ENCODE measurements at places on chromosomes 7 and 10. TPM values are rescaled to one million over a fixed set of nuclear protein-coding genes. Genes with fewer than 3 reads are reported as not detected.

Gene SEMA3A
- 1.7 TPM for total RNA-seq

- DNase-seq: no peak
Observed at GRCh38 chr10:79055100-79055782, 13.5 kb upstream of the ZMIZ1 start.

Gene OR6V1
- not detected for total RNA-seq

DNA sequence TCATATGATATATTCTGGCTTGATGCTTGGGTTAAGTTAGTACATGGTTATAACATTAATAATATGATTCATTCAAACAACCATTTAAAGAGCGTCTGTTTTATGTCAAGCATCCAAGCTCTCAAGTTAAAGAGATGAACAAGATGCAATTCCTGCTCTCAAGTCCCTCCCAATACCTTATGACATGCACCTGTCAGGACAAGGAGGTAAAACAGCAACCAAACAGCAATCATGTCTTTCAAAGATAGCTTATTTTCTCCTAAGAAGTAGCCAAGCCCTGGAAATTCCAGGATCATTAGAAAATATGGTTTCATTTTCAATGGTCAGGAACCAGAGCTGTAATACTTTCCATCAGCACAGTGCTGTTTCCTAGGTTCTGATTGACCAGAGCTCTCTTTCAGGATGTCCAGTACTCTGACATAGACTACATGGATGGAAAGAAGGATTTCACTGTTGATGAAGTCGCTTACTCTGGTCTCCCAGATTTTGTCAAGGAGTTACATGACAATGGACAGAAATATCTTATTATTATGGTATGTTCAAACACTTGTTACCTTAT, 29.0 kb downstream of the MGAM2 start:
- DNase-seq: no peak

DNA sequence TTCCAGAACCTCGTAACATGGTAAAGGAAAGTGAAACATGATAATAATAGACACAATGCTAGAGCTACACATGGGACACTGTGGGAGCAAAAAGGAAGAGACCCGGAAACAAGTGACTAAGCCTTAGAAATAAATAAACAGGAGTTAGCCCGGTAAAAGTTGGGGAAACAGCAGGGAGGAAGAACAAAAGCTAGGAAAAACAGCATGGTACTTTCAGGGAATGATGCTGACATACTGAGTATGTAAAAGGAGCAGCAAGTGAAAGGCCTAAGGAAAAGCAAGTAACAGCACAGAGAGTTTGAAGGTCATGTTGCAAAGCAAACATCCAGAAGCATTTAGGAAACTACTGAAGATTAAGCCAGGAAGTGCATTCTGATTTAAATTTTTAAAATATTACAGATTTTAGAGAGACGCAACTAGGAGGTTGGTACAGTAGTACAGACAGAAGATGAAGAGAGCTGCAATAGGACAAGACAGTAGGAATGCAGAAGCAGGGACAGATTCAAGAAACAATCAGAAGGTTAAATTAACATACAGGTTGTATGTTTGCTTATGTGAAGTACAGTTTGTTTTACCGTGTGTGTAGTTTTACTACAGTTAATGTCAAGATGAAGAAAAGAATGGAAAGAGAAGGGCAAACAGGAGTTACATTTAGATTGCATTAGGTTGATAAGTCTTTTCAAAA, 63.7 kb downstream of the ARHGAP12 start:
- DNase-seq: no peak

Gene BHLHA15
- total RNA-seq: not detected

GRCh38 chr7:194252-195009, 2.1 kb downstream of the FAM20C start:
- no peak for DNase-seq

Gene NSMCE4A
- 26.6 TPM for total RNA-seq

DNA sequence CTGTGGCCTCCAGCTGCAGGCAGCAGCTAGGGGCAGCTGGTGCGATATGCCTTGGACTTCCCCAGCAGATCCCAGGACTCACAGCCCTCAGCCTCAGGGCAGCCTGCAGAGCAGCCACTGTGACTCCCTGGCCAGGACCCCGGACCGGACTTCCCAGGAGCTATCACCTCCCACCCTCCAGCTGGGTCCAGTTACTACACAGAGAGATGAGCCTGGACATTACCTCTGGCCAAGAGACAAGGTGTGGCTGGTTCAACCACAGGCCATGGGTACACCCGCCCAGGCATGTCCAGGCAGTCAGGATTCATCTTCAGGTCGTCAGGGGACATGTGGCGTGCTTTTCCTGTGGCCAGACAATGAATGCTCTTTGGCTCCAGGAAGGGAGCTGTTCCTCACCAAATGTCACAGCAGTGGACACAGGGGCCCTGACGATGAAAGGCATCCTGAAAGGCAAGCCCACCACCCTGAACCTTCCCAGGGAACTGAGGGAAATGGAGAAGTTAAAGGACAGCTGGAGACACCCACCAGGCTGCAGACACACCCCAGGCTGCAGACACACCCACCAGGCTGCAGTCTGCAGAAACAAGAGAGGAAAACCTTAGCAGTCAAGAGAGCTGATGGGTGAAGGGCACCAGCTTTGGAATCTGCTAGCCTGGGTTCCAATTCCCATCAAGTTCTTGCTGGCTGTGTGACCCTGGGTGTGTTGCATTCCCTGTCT, 25.8 kb upstream of the NANOS1 start:
- DNase-seq: no peak

Gene CLCN1
- not detected for total RNA-seq

Gene PNLIP
- not detected for total RNA-seq

DNA sequence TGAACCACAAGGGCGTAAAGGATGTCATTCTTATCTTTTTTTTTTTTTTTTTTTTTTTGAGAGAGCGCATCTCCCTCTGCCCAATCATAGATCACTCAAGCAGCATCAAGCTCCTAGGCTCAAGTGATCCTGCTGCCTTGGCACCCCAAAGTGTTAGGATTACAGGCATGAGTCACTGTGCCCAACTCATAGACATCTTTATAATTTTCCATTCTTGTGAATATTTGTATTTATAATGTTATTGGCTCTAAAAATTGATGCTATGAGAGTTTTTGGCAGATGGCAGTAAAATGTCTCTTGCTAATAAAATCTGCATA, 128.7 kb downstream of the AKR1D1 start:
- no peak for DNase-seq

GRCh38 chr7:80611353-80611752, 27.1 kb upstream of the CD36 start:
- no peak for DNase-seq

Gene OPN1SW
- total RNA-seq: not detected

DNA sequence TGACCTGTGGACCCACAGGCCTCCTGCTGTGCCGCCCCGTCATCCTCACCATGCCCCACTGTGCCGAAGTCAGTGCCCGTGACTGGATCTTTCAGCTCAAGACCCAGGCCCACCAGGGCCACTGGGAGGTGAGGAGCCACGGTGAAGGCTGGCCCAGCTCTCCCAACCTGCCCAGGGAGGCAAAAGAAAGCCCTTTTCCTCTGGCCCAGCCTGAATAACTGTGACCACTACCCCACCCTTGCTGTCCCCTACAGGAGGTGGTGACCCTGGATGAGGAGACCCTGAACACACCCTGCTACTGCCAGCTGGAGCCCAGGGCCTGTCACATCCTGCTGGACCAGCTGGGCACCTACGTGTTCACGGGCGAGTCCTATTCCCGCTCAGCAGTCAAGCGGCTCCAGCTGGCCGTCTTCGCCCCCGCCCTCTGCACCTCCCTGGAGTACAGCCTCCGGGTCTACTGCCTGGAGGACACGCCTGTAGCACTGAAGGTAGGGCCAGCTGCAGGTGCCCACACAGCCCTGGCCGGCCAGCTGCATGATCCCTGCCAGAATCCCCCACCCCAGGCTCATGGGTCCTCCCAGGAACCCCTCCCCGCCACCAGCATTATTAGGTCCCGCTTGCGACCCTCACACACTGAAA, 25.5 kb upstream of the SLC29A3 start:
- DNase-seq: peak; percentile 43

Gene OR2A1
- not detected for total RNA-seq

DNA sequence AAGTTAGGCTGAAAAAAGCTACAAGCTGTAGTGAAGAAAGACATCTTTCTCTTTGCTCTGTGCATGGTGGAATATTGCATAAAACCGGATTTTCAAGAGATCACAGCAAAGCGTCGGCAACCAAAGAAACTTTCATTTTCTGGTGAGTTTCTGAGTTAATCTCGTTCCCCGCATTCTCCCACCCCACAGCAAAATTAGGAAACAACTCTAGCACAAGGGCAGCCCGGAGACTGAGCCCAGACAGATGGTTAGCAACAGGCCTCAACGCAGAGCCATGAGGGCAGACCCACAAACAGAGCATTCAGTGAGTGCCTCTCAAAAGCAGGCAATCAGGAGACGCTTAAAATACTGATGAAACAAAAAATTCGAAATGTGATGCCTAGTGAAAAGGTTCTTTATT, 396.1 kb upstream of the KLF6 start:
- no peak for DNase-seq

- peak; percentile 67 for DNase-seq
Observed at GRCh38 chr7:23546897-23547572, 15.3 kb upstream of the TRA2A start.

DNA sequence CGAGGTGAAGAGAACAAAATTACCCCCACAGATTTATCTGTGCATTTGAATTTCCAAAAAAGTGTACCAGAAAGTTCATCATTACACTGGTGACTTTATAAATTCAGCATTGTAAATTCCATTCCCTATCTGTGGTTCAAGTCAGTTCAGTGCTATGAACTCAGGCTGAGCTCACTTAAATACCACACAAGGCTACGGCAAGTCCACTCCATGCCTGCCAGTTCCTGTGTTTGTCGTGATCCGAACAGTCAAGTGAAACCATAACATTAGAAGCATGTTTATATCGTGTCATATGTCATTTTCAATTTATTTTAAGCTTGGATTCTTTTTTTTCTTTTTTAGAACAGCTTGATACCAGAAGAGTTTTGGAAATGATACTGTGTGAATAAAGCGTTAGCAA, 14.8 kb downstream of the MBL2 start:
- no peak for DNase-seq

- DNase-seq: no peak
Observed at GRCh38 chr10:64093946-64094535, 572.8 kb downstream of the REEP3 start.

- no peak for DNase-seq
Observed at GRCh38 chr10:88288320-88289059, 294.6 kb downstream of the RNLS start.

DNA sequence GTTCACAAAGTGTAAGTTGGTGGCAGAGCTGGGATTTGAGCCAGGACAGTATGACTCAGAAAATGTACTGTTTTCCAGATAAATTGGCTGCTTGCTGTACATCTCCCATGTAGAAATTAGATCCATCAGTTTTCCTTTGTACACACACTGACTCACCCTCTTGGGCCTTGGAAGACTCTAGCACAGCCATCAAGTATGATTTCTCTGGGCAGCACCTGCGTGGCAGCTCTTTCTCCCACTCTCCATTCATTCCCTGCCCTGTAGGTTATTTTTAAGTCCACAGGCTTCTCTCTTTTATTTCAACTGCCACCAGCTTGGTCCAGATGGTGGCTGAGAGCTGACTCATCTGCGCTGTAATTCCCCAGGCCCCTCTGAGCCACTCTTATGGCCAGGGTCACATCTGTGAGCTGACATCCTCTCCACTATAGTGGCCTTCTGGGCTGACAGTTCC, 28.3 kb upstream of the SDK1 start:
- no peak for DNase-seq

GRCh38 chr7:158064631-158065030, 523.0 kb downstream of the PTPRN2 start:
- DNase-seq: no peak

DNA sequence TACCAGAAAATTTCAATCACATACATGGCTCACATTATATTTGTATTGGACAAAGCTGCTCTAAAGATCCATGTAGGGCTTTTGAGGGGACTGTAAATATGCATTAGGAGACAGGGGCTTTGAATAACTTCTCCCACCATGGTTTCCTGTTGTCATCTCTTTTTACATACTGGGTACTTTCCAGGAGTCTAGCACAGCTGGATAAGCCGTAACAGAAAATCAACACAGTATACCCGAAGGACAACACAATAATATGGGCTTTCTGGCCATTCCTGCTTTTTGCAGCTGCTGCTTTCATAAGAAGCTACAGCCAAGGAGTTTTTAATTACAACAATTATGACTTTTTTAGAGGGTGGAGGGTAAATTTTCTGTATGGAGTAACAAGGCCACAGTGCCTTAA, 63.4 kb upstream of the SRPK2 start:
- no peak for DNase-seq

Gene AGAP6
- total RNA-seq: 2.8 TPM

Gene TRPV5
- not detected for total RNA-seq

Gene ANXA8L1
- 0.68 TPM for total RNA-seq

GRCh38 chr7:138842111-138842510, 44.1 kb upstream of the ATP6V0A4 start:
- DNase-seq: no peak
